ENCODE measurements at places on chromosomes 1 and 21.

DNA sequence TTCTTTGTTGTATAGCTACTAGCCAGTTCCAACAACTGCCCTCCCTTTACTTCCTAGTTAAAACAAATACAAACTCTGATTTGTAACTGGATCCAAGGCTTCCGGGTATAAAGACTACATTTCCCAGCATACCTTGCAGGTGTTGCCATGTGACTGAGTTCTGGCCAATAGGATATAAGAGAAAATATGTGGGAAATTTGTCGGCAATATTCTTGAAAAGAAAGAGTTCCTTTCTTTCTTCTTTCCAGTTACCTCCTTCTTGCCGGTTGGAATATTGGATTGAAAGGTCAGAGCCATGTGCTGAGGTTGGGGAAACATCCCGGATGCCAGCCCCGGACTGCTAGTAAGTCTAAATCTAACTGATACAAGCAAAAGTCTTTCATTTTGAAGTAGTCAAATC, 23.0 kb upstream of the ZBTB40 start:
- no peak for DNase-seq

GRCh38 chr1:208724079-208724478, 479.9 kb upstream of the PLXNA2 start:
- DNase-seq = no peak

GRCh38 chr1:191575746-191576145, 582.5 kb upstream of the RGS18 start:
- no peak for DNase-seq

GRCh38 chr1:12121212-12122003, 45.4 kb upstream of the TNFRSF1B start:
- no peak for DNase-seq

- DNase-seq = no peak
Measured at GRCh38 chr1:14607295-14607694, 8.8 kb downstream of the KAZN start.

- DNase-seq = no peak
Measured at GRCh38 chr21:27407271-27407670, 440.4 kb upstream of the ADAMTS5 start.

GRCh38 chr1:185420588-185421081, 103.6 kb upstream of the IVNS1ABP start:
- DNase-seq = no peak

DNA sequence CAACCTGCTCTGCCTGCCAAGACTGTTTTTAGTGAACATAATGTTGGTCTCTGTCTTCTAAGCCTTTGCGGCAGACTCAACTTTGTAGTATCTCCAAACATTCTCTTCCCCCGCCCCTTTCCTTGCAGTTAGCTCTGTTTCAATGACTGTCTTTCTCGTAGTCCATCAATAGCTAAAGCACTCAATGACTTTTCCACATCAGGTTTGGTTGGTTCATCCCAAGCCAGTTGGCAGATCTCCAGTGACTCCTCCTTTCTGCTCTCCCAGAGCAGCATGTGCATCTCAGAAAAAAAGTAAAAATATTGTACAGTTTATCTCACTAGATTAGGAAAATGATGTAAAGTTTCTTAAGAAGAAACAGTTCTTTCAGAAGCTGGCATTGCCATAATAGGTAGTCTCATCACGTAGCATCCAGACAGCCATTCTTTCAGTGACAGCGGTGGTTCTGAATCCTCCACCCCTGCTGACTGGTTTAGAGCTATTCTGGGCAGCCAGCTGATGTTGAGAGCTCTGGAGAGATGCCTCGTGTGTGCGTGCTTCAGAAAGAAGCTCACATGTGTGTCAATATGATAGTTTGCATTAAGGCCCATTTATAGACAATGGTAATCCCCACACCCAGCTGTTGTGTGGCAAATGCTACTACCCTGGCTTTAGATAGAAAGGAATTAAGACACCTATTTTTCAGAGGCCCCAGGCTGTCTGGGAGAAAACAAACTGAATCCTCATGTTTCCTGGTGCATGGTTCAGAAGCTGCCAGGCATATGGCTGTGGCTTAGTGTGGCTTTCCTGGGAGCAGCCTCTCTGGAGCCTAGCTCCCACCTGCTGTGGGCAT, 53.2 kb downstream of the CNN3 start:
- no peak for DNase-seq

- no peak for DNase-seq
Measured at GRCh38 chr1:26493267-26493666, 21.0 kb downstream of the HMGN2 start.

DNA sequence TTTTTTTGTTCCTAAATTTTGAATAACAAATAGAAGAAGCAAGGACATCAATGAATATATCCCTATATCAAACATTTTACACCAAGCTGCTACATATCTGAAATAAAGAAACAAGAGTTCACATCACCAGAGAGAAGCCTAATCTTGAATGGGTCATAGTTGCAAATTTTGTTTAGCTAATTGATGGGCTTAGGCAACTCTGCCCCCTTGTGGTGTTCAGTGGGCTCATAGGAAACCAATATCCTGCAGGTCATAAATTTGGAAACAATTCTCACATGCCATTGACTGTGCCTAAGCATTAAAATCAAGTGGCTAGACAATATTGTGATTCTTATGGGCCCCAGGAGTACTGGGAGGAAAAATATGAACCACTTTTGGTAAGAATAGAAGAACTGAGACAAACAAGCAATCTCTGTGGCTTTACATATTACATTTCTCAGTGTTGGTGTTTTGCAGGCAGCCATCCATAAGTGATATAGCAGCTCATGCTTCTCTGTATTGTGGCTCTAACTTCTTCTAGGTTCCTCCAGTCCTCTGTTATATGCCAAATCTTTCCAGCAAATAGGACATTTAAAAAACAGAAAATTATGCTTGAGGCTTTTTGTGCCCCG, 1262.8 kb upstream of the PRMT6 start:
- DNase-seq = no peak

- no peak for DNase-seq
Measured at GRCh38 chr1:168708698-168709404, 20.2 kb downstream of the DPT start.

GRCh38 chr21:42405064-42406013, 1.6 kb downstream of the UBASH3A start:
- no peak for DNase-seq

DNA sequence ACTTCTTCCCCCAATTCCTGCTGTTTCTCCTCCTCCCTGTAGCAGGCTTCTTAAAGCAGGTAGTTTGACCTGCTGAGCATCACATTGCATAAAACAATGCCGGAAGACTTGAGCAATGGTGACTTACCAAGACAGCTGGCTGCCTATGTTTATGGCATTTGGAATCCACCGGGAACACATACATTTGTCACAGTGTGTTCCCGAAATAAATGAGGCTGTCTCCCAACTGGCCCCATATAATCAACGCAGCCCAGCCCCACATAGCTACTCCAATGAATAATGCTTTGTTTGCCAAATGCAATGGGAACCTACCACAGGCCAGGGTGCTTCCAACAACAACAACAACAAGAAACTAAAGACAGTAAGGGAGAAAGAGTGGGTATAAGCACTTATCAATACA, 186.1 kb upstream of the MAP1LC3C start:
- no peak for DNase-seq

GRCh38 chr1:83807821-83808220, 191.1 kb downstream of the TTLL7 start:
- no peak for DNase-seq

GRCh38 chr1:240683576-240683975, 71.6 kb upstream of the GREM2 start:
- DNase-seq = no peak

DNA sequence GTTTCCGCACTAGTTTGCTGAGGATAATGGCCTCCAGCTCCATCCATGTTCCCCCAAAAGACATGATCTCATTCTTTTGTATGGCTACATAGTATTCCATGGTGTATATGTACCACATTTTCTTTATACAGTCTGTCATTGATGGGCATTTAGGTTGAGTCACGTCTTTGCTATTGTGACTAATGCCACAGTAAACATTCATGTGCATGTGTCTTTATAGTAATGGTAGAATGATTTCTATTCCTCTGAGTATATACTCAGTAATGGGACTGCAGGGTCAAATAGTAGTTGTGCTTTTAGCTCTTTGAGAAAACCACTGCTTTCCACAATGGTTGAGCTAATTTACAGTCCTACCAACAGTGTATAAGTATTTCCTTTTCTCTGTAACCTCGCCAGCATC, 78.3 kb upstream of the BCL9 start:
- DNase-seq = no peak

DNA sequence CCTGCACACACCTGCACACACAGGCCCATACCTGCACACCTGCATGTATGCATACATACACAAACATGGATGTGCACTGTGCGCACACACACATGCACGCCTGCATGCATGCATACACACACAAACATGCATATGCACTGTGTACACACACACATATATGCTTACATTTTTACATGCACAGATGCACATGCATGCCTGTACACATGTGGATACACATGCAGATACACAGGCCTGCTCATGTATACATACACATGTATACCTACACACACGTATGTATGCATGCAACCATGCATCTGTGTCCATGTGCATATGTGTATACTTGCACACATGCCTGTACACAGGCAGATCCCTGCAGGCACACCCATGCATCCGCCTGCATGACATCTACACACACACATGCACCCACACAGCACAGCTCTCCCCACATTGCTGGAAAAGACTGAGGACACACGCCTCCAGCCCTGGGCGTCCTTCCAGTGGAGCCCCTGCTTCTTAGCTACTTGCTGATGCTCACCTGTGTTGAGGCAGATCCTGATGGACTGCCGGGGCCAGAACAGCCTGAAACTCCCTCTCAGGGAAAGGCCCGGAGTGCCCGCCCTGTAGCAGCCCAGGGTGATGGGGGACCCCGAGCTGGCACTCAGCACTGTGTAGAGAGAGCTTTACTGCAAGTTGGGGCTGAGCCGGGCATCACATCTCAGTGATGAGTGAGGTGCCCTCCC, 28.6 kb downstream of the KRTAP10-1 start:
- no peak for DNase-seq

DNA sequence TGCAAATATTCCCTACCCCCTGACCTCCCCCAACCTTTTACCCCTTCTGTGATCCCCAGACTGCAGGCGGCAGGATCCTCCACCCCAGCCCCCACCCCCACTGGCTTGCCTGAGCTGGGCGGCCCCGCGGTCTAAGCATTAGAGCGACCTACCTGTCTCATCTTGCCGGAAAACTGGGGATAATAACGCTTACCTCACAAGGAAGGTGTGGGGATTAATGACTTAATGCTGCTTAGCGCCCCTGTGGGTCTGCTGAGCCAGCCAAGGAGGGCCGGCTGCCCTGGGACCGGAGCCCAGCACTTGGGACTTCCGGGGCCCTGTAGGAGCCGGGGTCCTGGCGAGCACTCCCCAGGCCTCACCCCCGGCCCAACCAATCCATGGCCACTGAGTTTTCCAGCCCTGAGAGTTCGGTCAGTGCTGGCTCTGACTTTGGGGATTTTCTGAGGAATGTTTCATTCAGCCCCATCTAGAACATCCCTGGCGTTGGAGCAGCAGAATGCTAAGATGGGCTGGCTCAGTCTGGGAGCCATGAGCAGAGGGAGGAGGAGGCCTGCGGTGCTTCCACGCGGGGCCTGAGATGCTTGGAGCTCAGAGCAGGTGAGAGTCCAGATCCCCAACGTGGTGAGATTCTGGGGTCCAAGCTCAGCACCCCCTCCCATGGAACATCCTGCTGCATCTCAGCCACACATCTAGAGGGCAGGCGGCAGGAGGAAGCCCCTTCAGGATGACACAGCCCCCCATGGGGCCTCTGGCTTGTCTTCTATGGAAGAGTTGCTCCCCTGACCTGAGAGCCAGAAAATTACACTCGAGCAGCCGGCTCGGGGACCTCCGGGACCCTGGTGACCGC, 97.9 kb downstream of the RIPK4 start:
- DNase-seq = no peak

DNA sequence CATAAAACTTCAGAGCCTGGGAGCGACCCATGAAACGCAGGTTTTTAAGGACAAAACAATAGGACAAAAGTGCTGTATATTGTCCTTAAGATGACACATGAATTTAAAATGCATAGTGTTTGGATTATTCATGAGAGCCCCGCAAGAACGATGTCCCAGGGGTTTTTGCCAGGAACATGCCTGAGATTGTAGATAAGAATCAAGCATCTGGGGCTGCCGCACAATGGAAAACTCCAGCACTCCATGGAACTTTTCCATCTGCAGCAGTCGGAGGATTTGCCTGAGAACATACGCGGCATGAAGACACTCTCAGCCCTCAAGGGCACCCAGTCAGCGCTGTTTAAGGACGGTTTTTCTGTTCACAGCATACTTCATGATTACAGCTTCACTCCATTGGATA, 5.3 kb upstream of the ERG start:
- no peak for DNase-seq

DNA sequence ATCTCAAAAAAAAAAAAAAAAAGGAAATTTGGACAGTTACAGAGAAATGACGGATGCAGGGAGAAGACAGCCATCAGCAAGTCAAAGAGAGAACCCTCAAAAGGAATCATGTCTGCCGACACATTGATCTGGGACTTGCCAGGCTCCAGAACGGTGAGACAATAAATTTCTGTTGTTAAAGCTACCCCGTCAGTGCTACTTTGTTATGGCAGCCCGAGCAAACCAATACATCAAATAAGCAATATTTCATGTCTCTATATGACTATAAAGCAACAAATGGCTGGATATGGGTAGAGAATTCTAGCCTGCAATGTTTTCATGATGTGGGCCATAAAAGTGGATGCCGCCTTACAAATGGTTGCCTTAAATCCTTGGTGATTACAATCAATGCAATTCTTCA, 23.3 kb upstream of the FAM89A start:
- DNase-seq = no peak

DNA sequence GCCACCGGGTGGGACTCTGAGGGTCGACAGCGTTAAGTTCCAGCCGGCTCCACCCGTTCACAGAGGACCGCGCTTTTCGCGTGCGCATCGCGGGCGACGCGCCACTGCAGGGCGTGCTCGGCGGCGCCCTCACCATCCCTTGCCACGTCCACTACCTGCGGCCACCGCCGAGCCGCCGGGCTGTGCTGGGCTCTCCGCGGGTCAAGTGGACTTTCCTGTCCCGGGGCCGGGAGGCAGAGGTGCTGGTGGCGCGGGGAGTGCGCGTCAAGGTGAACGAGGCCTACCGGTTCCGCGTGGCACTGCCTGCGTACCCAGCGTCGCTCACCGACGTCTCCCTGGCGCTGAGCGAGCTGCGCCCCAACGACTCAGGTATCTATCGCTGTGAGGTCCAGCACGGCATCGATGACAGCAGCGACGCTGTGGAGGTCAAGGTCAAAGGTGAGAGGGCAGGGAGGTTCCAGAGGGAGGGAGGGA, 4.9 kb downstream of the BCAN start:
- DNase-seq = no peak

DNA sequence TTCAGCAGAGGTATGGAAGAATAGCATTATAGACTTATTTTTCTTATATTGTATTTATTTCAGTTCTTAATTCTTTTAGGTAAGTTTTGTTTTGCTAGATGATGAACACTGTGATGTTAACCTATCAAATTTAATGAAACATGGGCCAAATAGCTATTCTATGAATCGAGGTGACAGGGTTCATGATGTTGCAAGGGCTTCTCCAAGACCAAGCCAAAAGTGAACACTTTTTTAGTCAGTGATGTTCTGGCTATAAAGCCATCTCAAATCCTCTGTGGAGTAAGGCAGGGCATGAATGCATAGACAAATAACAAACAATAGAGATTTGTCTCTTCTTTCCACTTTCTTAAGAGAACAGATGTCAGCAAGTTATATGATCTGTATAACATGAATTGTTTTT, 26.7 kb downstream of the C1orf146 start:
- DNase-seq = no peak

GRCh38 chr1:212596798-212597197, 11.8 kb upstream of the ATF3 start:
- no peak for DNase-seq

Measured in activated naive CD4-positive, alpha-beta T cell (primary cell).